ENCODE measurements at places on chromosomes 4 and X.

DNA sequence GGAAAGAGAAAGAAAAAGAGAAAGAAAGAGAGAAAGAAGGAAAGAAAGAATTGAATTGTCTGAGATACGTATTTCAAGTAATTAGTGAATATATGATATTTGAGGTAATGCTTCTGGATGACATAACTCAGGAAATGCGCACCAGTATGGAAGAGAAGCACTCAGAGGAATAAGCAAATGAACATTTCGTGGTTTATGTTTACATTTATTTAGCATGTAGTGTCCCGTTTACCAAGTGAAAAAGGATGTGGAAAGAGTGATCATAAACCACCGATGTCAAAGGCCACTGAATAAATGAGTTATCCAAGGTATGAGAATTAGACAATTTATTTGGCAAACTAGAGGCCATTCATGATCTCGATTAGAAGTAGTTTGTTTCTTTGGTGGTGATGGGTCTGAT, 200.4 kb downstream of the ARAP2 start:
- DNase-seq: no peak

DNA sequence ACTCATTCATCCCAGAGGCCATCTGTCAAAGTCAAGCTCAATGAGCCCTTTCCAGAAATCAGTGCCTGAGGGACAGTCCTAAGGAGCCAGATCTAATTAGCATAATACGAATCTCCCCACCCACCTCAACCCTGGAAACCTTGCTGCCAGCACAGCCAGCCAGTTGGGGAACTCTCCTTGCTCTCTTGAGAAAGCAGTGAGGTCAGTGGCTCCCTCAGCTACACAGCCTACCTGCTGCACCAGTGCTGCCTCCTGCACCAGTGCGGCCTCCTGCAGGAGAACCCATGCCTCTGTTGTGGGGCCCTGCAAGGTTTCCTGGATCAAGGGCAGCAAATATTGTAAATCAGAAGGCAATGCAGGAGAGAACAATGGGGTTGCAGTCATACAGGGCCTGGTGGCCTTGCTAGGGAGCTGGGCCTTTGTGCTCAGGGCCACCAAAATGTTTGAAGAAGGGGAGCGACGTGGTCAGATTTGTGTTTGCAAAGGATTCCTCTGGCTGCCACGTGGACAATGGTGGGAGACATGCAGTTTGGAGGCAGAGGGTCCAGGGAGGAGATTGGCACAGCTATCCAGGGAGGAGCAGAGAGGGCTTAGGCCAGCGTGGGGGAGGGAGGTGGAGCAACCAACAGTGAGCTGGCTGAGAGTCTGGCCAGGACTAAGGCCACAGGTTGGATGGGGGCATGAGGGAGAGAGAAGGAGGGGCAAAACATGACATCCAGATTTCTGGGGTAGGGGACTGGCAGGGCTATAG, 124.3 kb upstream of the MAMLD1 start:
- DNase-seq: no peak

- DNase-seq: peak; percentile 41
Measured at GRCh38 chr4:36313301-36313700, 31.9 kb downstream of the DTHD1 start.

- DNase-seq: no peak
Measured at GRCh38 chr4:154088741-154089140, 299.9 kb upstream of the SFRP2 start.

GRCh38 chr4:48047421-48047844, 30.9 kb downstream of the NIPAL1 start:
- peak; percentile 58 for DNase-seq

GRCh38 chrX:102849396-102849795, 87.7 kb upstream of the RAB40AL start:
- no peak for DNase-seq

- DNase-seq: no peak
Measured at GRCh38 chr4:168835880-168836454, 174.1 kb downstream of the CBR4 start.

DNA sequence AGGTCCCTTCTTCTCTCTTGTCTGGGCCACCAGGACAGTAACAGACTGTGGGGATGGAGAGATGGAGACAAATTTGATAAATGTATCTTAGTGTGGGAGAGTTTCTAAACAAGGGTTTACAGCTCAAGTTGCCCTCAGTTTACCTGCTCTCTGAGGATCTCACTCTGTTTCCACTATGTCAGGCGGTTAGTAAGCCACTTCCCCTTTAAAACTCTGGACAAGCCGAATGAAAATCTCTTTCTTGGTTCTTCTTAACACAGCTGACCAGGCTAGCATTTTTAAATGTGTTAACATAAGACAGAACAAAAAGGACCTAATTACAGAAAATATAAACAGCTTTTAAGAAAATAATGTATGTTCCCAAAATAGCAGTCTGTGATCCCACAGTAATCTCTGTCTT, 2.9 kb upstream of the SCARB2 start:
- DNase-seq: peak; percentile 19

GRCh38 chrX:1516596-1517104, 20.3 kb downstream of the P2RY8 start:
- peak; percentile 42 for DNase-seq

- no peak for DNase-seq
Measured at GRCh38 chrX:19179389-19179788, 57.1 kb upstream of the ADGRG2 start.

- peak; percentile 29 for DNase-seq
Measured at GRCh38 chr4:48546336-48546735, 56.3 kb downstream of the ZAR1 start.

DNA sequence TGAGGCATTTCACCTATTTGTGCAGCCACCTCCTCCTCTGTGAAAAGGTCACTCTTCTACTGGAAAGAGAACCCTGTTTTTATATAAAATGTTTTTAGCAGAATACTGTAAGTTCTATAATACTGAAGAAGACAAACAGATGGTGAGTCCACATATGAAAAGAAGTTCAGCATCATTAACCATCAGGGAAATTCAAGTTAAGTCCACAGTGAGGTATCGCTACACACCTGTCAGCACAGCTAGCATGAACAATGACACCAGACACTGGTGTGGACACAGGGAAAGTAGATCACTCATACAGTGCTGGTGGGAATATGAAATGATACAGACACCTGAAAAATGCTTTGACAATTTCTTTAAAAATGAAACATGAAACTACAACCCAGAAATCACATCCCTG, 133.0 kb downstream of the MAD2L1 start:
- no peak for DNase-seq

- peak; percentile 7 for DNase-seq
Measured at GRCh38 chrX:139826065-139827044, 106.5 kb downstream of the ATP11C start.

- no peak for DNase-seq
Measured at GRCh38 chrX:55451626-55451989, 319 bp upstream of the MAGEH1 start.

GRCh38 chrX:19566359-19567222, 51.3 kb upstream of the MAP3K15 start:
- DNase-seq: peak; percentile 84

GRCh38 chr4:127370604-127371003, 262.2 kb upstream of the INTU start:
- no peak for DNase-seq

DNA sequence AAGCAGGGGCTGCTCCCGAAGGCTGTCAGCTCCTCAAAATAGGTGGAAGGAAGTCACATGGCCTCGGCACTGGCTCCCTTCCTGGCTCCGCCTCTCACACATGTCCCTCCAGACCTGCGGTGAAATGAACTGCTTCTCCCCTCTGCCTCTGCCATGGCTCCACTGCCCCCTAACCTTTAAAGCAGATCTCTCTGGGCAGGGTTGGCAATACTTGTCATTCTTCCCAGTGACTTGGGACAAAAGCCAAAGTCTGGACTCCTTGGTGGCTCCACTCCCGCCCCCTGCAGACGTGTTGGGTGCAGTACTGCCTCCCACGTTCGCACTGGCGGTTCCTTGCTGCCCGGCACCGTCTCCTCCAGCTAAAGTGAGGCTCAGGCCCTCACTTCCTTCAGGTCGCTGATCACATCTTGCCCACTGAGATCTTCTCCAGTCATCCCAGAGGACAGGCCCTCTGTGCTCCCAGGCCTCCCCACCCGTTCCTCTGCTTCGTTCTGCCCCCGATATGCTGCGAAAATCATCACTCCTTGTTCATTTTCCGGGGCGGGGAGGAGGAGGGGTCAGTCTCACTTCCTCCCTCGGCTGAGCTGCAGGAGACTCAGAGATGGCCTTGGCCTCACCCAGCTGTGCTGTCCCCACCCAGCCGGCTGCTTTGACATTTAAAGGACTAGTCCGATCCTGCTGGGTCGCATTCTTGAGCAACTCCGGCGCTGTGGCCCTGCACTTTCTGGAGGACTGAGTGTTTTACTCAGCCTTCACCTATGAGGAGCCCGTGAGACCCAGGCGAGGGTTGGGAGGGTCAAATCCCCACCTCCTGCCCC, 97.4 kb downstream of the PHKA2 start:
- DNase-seq: peak; percentile 66

GRCh38 chr4:85905761-85906160, 430.8 kb downstream of the ARHGAP24 start:
- no peak for DNase-seq

DNA sequence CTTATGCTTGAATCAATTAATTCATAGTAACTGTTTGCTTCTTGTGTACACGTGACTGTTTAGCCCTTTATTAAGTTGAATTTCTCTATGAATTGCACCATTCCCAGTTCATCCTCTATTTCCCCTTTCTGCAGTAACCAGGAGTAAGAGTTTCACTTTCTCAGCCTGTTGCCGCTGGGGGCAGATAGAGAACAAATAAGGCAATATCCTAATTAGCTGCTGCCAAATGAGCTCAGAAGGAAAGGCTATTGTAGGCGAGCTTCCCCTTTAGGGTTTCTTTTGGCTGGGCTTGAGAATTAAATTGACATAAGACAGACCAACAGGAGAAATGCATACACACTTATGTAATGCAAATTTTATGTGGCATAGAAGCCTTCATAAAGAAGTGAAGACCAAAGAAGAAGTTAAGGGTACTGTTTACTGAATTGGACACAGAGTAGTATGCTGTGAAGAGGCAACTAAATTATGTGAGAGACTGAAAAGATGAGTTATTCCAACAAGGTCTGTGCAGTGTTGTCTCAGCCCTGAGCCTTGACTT, 1594.7 kb downstream of the TECRL start:
- DNase-seq: peak; percentile 10

DNA sequence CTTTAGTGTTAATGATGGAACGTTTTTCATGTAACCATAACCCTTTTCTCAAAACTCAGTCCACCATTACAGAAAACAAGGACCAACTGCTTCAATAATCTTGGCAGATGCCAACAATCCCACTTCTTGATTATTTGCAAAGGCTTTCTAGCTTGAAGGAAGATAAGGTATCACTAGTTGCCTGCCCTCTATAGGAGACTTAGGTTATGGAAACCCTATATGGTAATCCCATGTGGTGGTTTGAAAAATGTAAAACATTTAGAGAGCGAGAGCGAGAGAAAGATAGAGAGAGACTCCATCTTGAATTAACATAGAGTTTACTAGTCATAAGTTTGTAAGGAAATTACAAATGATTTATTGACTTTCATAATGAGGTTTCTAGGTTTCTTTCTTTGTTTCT, 1627.5 kb upstream of the TENM3 start:
- DNase-seq: no peak

DNA sequence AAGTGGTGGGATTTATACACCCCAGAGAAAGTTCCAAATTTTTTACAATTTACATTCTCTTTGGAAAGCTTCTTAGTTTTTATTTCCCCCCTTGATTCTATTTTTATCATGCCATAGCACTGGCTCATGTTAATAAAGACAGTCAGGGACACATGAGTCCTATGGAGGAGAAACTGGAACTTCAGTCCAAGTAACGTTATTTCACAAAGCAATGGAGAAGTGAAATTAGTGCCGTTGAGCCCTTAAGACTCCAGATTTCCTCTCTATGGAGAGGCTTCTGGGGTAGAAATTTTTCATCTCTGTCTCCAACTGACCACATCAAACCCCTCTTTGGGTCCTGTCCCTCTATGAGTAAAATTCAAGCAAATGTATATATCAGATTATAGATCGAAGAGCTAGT, 12.8 kb upstream of the TASL start:
- DNase-seq: peak; percentile 40

DNA sequence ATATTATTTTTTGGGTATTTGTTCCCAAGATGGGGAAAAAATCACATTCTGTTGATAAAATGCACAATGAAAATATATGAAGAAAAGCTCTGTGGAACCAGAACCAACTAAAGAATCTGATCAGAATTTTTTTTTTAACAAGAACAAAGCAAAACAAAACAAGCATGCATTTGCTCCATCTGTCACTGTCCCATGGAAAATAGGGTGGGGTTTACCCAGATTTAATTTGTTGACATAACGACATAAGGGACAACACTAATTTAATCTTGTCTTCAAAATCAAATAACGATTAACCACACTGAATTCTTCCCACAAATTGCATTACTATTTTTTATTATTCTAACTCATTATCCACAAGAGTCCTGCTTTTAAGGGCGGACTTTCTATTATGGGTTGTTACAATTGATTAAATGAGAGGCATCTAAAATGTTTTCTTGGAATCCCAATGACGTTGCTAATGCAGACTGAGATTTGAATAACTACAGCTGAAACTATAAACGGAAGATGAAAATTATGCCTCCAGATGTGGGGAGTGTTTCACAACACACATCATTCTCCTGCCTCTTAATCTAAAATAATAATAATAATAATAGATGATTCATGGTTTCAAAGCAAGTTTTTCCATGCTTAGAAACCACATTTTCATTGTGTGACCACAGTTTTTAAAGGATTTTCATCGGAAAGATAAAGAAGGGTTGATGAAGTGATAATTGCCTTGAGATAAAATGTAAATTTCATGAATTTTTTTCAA, 307.0 kb upstream of the CPEB2 start:
- no peak for DNase-seq

GRCh38 chr4:123363729-123364128, 32.9 kb upstream of the SPRY1 start:
- DNase-seq: no peak

- DNase-seq: no peak
Measured at GRCh38 chr4:52982946-52983340, 120.8 kb downstream of the RASL11B start.

DNA sequence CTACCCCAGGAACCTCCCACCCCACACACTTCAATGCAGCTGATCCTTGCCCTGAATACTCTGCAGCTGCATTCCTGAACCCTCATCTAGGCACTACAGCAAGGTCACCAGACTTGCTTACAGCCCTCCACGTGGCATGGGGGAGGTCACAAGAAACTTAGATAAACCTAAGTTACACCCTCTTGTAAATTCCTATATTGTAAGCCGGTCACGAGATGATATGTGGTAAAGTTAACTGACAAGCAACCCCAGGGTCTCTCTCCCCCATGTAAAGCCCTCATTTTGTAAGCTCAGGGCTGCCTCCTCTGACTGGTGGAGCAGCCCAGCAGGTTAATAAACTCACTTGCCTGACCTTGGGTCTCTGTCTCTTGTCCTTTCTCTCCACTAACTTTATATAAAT, 570.7 kb downstream of the PCDH7 start:
- DNase-seq: no peak

GRCh38 chrX:9466124-9466495, 1.3 kb downstream of the TBL1X start:
- peak; percentile 12 for DNase-seq

- peak; percentile 15 for DNase-seq
Measured at GRCh38 chrX:9902656-9903055, 64.5 kb upstream of the CLDN34 start.

- no peak for DNase-seq
Measured at GRCh38 chrX:15601932-15602331, 1.2 kb upstream of the ACE2 start.

GRCh38 chr4:15066140-15066539, 63.9 kb downstream of the CPEB2 start:
- no peak for DNase-seq

- no peak for DNase-seq
Measured at GRCh38 chr4:78149751-78150542, 92.8 kb downstream of the FRAS1 start.

Measured in suppressor macrophage (primary cell).